ENCODE measurements at places on chromosomes 6 and 20. TPM values are rescaled to one million over a fixed set of nuclear protein-coding genes. Genes with fewer than 3 reads are reported as not detected.

The ABHD16B gene
- polyA plus RNA-seq: not detected

DNA sequence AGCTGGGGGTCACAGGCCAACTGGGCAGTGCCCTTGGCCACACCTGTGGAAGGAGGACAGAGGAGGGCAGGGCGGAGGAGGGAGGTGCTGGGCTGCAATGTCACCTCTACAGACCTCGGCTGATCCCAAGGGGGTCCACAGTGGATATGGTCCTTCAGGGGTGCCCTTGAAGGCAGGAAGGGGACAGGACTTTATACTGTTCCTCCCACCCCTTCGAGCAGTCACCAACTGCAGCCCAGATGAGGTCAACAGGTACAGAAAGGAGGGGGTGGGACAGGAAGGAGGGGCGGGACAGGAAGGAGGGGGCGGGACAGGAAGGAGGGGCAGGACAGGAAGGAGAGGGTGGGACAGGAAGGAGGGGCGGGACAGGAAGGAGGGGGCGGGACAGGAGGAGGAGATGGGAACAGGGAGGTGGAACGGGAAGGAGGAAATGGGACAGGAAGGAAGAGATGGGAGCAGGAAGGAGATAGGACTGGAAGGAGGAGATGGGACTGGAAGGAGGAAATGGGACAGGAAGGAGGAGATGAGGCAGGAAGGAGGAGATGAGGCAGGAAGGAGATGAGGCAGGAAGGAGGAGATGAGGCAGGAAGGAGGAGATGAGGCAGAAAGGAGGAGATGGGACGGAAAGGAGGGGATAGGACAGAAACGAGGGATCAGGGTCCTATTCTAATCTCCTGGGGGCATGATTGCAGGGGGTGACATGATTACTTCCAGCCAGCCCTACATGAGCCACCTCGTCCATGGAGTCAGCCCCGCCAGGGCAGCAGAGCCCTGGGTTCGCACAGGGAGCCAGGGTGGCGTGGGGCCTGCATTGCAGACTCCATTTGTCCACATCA, 19.4 kb upstream of the MRGBP start:
- no peak for DNase-seq

GRCh38 chr6:133956416-133957049, 3.5 kb downstream of the TBPL1 start:
- no peak for DNase-seq

DNA sequence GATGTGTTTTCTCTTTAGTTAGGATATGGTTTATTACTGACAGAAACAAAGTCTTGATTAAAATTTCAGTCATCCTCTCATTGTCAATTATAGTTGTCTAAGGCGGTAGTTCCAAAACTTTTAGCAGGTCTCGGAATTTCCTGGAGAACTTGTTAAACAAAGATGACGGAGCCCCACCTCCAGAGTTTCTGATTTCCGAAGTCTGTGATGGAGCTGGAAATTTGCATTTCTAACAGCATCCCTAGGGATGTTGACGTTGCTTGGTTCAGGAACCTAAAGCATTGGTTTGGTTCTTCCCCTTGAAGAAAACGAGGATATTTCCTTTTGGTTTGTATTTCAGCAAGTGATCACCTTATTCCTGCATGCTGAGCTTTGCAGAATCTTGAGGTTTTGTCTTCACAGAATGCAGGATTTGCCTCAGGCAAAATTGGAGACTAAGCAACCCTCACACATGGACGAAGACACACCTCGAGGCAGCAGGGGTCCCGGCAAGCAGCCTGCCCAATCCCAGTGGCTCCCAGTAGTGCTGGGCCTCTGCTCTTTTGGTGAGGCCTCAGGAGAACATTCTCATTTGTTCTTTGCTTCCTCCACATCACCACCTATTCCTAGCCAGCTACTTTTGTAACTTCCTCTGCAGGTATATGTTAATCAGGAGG, 187.1 kb upstream of the PHACTR1 start:
- DNase-seq: no peak

DNA sequence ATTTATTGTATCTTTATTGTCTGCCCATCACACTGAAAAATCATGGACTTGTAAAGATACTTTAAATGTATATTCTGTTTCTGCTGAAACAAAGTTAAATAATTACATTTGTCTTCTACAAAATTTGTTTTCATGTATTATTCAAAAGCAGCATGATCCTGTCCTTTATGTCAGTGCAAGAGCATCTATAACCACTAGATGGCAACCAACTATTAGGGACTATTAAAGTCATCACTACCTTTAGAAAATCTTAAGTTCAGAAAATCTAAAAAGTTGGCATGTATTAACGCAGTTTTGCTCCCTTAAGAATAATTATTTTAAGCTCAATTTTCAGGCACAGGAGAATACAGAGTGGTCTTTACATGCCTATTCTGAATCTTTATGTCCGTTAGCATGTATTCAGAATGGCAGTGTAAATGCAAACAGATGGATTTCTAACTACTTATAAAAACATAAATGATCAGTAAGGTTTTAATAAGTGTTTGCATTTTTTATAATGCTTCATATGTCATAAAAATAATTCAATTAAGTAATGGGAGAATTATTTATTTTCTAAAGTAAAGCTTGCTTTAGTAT, 17.8 kb downstream of the TMEM30A start:
- peak; percentile 54 for DNase-seq

- DNase-seq: no peak
Observed at GRCh38 chr6:89479897-89480296, 46.9 kb downstream of the ANKRD6 start.

DNA sequence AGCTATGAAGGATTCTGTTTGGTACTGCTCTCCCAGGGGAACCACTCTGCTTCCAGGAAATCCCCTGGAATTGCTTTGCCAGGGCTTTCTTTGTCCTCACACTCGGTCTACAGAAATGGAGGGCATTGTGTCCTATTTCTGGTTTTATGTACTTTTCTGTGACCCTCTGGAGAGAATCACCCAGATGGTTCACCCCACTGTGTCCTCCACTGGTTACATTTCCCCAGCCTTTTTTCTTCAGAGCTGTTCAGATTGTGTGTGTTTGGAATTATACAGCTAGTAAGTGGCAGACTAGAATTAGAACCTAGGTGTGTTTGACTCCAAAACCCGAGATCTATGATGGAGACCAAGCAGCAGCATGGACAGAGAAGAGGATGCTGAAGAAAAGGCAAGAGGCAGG, 80.8 kb downstream of the CD164 start:
- no peak for DNase-seq

The LHFPL5 gene
- polyA plus RNA-seq: 0.16 TPM

The IPCEF1 gene
- polyA plus RNA-seq: not detected

- DNase-seq: no peak
Observed at GRCh38 chr20:35443003-35443402, 5.0 kb upstream of the GDF5 start.

Measured in A549 (cell line).